ENCODE measurements at places on chromosomes 1 and 21.

- no peaks in the 10 kb centered on the region for H3K36me3 ChIP-seq
- peak overlapping the region; percentile 77 for H3K4me3 ChIP-seq
- peaks cover 24% of the 10 kb centered on the region for H3K4me1 ChIP-seq
- no peaks in the 10 kb centered on the region for H3K27me3 ChIP-seq
These were observed 775 bp upstream of the AIM2 start for GRCh38 chr1:159077120-159077961.

DNA sequence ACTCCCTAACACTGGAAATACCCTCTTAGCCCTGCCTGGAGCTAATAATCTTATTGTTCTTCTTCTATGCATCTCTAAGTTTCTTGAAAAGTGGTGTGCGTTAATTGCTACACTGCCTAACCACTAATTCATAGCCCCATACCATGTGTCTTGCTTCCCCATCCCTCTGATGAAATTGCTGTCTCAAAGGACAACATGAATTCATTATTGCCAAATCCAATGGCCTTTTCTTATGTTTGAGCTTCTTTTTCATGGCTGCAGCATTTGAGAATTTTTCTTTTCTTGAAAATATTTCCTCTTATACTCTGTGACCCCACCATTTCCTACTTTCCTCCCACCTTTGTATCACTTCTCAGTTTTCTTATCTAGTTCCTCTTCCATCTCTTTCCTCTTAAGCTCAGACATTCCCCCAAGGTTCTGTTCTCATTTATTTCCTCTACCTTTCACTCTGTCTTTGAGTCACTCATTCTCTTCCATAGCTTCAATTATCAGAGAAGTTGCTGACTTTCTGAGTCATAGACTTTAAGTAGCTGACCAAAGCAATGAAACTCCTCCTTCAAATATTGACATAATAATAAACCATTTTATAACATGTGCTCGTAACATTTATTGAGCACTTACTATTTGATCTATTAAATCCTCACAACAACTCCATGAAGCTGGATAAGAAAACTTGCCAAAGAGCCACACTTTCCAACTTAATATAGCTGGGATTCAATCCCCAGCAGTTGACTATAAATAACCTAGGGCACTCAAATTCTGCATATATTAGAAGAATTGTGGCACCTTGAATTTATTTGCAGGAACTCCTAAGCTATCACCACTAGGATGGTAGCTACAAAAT lies 35.5 kb upstream of the ATP6V1G3 start:
- DNase-seq, result no peak
- H3K36me3 ChIP-seq, result no peaks in the 10 kb centered on the region
- H3K4me1 ChIP-seq, result peaks cover 12% of the 10 kb centered on the region

DNA sequence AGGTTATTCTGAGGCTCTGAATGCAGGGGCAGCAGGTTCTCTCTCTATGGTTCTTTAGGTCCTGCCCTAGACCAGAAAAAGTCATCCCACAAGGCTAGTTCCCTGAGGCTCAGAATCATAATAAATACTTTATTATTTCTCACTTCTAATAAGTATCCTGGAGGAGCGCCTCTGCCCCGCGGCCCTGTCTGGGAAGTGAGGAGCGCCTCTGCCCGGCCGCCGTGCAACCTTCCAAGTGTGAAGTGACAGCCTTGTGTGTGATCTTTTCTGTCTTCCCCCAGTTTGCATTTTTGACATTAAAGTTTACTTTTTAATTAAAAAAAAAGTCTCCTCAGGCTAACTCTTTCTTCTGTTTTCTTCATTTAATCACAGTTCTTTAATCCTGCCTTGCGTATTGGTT lies 11.5 kb downstream of the AIM2 start:
- DNase-seq, result no peak
- H3K27me3 ChIP-seq, result no peaks in the 10 kb centered on the region
- peaks cover 14% of the 10 kb centered on the region for H3K4me1 ChIP-seq
- H3K27ac ChIP-seq, result no peak overlapping the region

- DNase-seq, result no peak
- no peak overlapping the region for H3K27ac ChIP-seq
- no peaks in the 10 kb centered on the region for H3K36me3 ChIP-seq
- no peaks in the 10 kb centered on the region for H3K4me1 ChIP-seq
- no peak overlapping the region for H3K4me3 ChIP-seq
- H3K27me3 ChIP-seq, result no peaks in the 10 kb centered on the region
These were observed 123.7 kb downstream of the NAV1 start for GRCh38 chr1:201662646-201663045.

GRCh38 chr1:172909606-172910326 lies 141.0 kb downstream of the TNFSF18 start:
- H3K4me3 ChIP-seq, result no peak overlapping the region
- H3K4me1 ChIP-seq, result peaks cover 22% of the 10 kb centered on the region
- no peaks in the 10 kb centered on the region for H3K27me3 ChIP-seq
- no peak overlapping the region for H3K27ac ChIP-seq

- H3K27me3 ChIP-seq, result no peaks in the 10 kb centered on the region
- no peak for DNase-seq
- H3K4me3 ChIP-seq, result no peak overlapping the region
- no peaks in the 10 kb centered on the region for H3K36me3 ChIP-seq
These were observed 272.5 kb upstream of the LRRC7 start for GRCh38 chr1:69295265-69295664.

GRCh38 chr1:210857705-210858104 lies 276.2 kb downstream of the KCNH1 start:
- peaks cover 4% of the 10 kb centered on the region for H3K27me3 ChIP-seq
- no peaks in the 10 kb centered on the region for H3K36me3 ChIP-seq
- DNase-seq, result no peak

DNA sequence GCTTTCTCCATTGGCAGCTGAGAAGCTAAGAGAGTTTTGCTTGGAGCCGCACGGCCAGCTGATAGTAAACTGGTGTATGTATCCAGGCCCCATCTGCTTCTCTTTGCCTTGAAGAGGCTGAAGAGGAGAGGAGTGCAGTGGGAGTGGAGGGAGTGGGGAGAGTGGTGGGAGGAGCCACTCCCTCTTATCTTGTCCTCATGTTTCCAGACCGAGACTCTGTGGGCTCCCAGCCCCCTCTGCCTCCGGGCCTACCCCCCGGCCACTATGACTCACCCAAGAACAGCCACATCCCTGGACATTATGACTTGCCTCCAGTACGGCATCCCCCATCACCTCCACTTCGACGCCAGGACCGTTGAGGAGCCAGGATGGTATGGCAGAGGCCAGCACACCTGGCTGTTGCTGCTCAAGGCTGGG lies 6.0 kb upstream of the LRRC71 start:
- no peak overlapping the region for H3K27ac ChIP-seq
- H3K27me3 ChIP-seq, result peaks cover 23% of the 10 kb centered on the region
- no peak overlapping the region for H3K4me3 ChIP-seq
- peaks cover 3% of the 10 kb centered on the region for H3K4me1 ChIP-seq

DNA sequence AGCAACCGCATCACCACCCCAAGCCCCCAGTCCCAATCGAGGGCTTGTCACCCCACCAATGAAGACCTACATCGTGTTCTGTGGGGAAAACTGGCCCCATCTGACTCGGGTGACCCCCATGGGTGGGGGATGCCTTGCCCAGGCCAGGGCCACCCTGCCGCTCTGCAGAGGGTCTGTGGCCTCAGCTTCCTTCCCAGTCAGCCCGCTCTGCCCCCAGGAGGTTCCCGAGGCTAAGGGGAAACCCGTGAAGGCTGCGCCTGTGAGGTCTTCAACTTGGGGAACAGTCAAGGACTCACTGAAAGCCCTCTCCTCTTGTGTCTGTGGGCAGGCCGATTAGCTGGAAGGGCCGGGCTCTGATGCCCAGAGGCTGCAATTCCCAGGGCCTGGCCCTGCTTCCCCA lies 2.0 kb downstream of the SRARP start:
- no peak overlapping the region for H3K27ac ChIP-seq
- H3K27me3 ChIP-seq, result no peaks in the 10 kb centered on the region
- no peak for DNase-seq
- H3K4me3 ChIP-seq, result no peak overlapping the region
- no peaks in the 10 kb centered on the region for H3K36me3 ChIP-seq

DNA sequence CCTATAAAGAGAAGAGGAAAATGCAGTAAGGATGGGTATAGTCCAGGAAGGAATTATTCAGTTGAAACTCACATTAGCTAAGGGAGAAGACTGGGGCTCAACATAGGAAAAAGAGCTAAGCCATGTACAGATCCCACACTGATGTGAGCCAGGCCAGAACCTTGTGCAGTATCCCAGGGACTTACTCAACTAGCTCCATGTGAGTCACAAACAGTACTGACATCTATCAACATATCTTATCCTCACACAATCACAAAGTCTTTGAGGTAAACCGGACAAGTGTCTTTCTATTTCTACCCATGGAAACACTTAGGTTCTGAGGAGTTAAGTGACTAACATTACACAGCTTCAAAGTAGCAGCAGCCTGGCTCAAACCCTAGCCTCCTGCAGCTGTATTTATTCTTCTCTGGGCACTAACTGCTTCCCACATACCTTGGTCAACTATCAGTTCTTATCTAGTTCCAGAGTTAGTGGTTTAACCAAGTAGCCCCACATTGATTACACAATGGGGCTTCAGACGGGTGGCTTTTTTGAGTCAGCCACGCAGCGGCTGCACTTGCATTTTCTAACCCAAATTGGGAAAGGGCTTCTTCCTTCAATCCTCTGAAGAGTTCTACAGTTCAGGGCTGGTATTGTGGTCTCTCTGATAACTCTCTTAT lies 9.5 kb downstream of the CD5L start:
- no peak overlapping the region for H3K27ac ChIP-seq
- DNase-seq, result no peak
- H3K4me1 ChIP-seq, result no peaks in the 10 kb centered on the region
- no peaks in the 10 kb centered on the region for H3K36me3 ChIP-seq
- H3K4me3 ChIP-seq, result no peak overlapping the region

- no peak overlapping the region for H3K4me3 ChIP-seq
- no peak overlapping the region for H3K27ac ChIP-seq
- H3K27me3 ChIP-seq, result peaks cover 19% of the 10 kb centered on the region
- no peaks in the 10 kb centered on the region for H3K36me3 ChIP-seq
- H3K4me1 ChIP-seq, result no peaks in the 10 kb centered on the region
These were observed 6.9 kb downstream of the FMN2 start for GRCh38 chr1:240098534-240098933.

- H3K36me3 ChIP-seq, result peaks cover 64% of the 10 kb centered on the region
- DNase-seq, result no peak
- peak overlapping the region; percentile 24 for H3K27ac ChIP-seq
These were observed 29.5 kb downstream of the WDR4 start for GRCh38 chr21:42849759-42850412.

Measured in activated CD8-positive, alpha-beta T cell treated with anti-CD3 and anti-CD28 coated beads for 36 hours (primary cell).